Nephron progenitor cell (in vitro differentiated cells): ENCODE measurements at places on chromosomes 6 and 20.
A peak's percentile ranks its signal among the peaks of the same experiment; 100 is the strongest.

GRCh38 chr6:45880159-45880558, 135.5 kb downstream of the CLIC5 start:
- peak; percentile 10 for DNase-seq
- peak overlapping the region; percentile 95 for H3K27ac ChIP-seq
- no peak overlapping the region for H3K4me3 ChIP-seq
- H3K36me3 ChIP-seq: no peaks in the 10 kb centered on the region
- peaks cover 32% of the 10 kb centered on the region for H3K4me1 ChIP-seq
- H3K27me3 ChIP-seq: peaks cover 7% of the 10 kb centered on the region

- H3K27me3 ChIP-seq: peaks cover 6% of the 10 kb centered on the region
- no peaks in the 10 kb centered on the region for H3K36me3 ChIP-seq
- no peak for DNase-seq
- H3K4me1 ChIP-seq: peaks cover 41% of the 10 kb centered on the region
- no peak overlapping the region for H3K27ac ChIP-seq
Observed at GRCh38 chr20:24673678-24674570, 204.5 kb downstream of the SYNDIG1 start.

- DNase-seq: no peak
- H3K27ac ChIP-seq: no peak overlapping the region
- peaks cover 20% of the 10 kb centered on the region for H3K4me1 ChIP-seq
- H3K4me3 ChIP-seq: no peak overlapping the region
Observed at GRCh38 chr6:25155211-25155610, 124.0 kb upstream of the CARMIL1 start.

DNA sequence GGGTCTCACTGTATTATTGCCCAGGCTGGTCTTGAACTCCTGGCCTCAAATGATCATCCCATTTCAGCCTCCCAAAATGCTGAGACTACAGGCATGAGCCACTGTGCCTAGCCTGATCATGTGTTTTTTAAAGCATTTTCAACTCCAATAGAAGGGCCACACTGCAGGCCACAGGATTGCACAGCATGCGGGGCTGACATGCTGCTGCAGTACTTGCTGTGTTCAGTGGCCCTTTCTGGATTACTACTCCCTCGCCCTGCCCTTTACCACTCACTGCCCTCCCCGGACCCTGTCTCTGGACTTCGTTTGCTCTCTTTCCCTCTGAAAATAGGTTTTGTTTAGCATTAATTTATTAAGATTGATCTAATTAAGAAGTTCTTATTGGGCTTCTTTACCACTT, 37.3 kb downstream of the HECA start:
- H3K36me3 ChIP-seq: peaks cover 49% of the 10 kb centered on the region
- no peak overlapping the region for H3K4me3 ChIP-seq
- no peak for DNase-seq
- peak overlapping the region; percentile 9 for H3K27ac ChIP-seq
- H3K27me3 ChIP-seq: no peaks in the 10 kb centered on the region

- no peak for DNase-seq
- no peak overlapping the region for H3K4me3 ChIP-seq
- peaks cover 36% of the 10 kb centered on the region for H3K27me3 ChIP-seq
- H3K27ac ChIP-seq: no peak overlapping the region
- H3K4me1 ChIP-seq: no peaks in the 10 kb centered on the region
Observed at GRCh38 chr20:59567585-59568508, 36.5 kb upstream of the PHACTR3 start.

DNA sequence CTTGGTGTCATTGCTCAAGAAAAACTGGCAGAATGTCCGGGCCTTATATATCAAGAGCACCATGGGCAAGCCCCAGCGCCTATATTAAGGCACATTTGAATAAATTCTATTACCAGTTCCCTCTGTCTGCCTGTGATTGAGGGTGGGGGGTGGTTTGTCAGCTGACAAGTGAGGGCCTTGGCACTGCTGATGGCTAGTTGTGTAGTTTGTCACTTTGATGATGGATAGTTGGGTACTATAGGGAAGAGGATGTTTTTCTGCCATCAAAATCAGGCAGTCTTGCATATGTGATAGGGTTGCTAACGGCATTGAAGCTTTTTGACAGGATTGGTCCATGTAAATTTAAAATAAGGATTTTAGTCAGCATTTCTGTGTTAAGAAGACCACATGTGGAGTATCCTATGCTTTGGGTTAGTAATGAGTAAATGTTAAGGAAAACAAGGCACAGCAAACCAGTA, 2.5 kb downstream of the RPL10A start:
- peaks cover 44% of the 10 kb centered on the region for H3K4me1 ChIP-seq
- peaks cover 11% of the 10 kb centered on the region for H3K27me3 ChIP-seq
- peaks cover 52% of the 10 kb centered on the region for H3K36me3 ChIP-seq
- no peak for DNase-seq
- H3K4me3 ChIP-seq: peak overlapping the region; percentile 95

DNA sequence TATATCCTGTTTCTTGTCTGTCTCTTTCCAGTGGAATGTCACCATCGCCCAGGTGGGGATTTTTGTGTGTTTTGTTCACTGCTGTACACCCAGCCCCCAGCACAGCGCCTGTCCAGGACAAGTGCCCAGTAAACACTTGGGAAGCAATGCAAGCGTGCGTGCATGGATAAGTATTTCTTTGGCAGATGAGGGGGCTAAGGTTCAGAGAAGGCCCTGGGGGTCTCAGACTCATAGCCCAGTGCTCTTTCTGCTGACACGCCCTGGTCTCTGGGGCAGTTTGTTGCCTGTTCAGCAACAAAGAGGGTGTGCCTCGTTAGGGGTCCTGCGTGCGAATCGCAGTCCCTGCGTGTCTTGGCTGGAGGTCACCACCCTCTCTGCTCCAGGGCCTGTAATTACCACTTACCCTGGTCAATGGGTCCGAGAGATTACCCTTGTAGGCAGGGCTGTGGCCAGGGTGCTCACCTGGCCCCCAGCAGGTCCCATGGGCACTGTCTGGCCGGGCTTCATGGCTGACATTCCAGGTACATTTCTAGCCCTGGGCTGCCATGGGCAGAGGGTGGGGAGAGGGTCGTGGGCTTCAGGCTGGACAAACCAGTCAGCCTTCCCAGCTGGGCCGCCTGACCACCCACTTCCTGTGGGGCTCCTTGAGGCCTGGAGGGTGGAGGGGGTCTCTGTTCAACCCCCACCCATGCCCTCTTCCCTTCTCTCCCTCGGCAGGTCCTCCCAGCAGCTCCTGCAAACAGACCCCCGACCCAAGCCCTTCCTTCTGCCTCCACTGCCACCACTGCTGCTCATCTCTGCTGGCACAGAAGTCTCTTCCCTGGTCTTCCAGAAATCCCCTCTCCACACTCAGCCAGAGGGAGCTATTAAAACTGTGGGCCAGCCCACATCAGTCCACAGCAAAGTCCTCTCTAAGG, 87.1 kb downstream of the CEBPB start:
- no peak for DNase-seq
- no peaks in the 10 kb centered on the region for H3K36me3 ChIP-seq
- no peak overlapping the region for H3K4me3 ChIP-seq
- H3K27ac ChIP-seq: peak overlapping the region; percentile 1
- peaks cover 52% of the 10 kb centered on the region for H3K4me1 ChIP-seq

- no peak overlapping the region for H3K27ac ChIP-seq
- no peaks in the 10 kb centered on the region for H3K36me3 ChIP-seq
- no peak for DNase-seq
- H3K4me1 ChIP-seq: no peaks in the 10 kb centered on the region
Observed at GRCh38 chr20:6680441-6680840, 87.0 kb upstream of the BMP2 start.

- H3K27ac ChIP-seq: peak overlapping the region; percentile 66
- H3K4me3 ChIP-seq: no peak overlapping the region
- peaks cover 41% of the 10 kb centered on the region for H3K4me1 ChIP-seq
- H3K36me3 ChIP-seq: no peaks in the 10 kb centered on the region
Observed at GRCh38 chr20:33909331-33909921, 84.3 kb upstream of the RALY start.

DNA sequence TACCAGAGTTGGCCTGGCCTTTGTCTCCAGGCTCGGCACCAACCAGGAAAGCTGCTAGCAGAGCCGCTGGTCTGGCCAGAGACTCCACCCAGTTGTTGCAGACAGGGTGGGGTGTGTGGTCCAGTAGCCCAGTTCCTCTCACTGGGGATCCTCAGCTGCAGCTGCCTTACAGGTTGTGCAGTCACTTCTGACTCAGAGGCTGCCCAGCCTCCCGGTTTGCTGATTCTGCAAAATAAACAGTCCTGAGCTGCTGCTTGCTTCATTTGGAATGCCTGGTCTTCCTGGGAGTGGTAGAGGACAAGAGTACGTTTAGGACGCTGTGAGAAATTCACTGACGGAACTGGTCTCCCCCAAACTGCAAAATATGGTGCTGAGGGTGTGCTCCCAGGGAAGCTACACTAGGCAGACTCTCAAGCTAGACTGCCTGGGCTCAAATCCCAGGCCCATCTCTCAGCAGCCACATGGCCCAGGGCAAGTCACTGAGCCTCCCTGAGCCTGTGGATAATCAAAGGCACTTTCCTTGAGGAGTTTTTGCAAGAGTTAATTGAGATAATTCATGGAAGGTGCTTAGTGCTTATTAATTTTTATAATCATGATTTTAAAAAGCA, 246.1 kb downstream of the TFAP2C start:
- H3K27me3 ChIP-seq: peaks cover 16% of the 10 kb centered on the region
- H3K4me3 ChIP-seq: no peak overlapping the region
- no peak for DNase-seq
- H3K27ac ChIP-seq: no peak overlapping the region
- H3K36me3 ChIP-seq: no peaks in the 10 kb centered on the region

DNA sequence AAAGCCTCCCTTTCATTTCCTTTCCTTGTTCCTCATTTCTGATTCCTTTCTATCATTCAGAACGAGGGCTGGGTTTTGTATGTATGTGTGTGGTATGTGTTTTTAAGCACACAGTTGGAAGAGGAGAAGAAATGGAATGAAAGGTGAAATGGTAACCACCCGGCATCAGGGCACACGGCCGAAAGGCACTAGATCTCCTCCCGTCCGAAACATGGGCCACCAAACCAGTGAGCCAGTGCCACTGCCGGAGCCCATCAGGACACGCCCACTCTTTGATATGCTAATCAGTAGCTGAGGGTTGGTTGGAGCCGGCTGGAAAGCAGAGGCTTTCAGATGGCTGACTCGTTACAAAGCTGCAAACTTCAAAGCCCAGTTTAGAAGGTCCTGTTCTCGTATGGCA, 228.6 kb upstream of the JARID2 start:
- DNase-seq: peak; percentile 38
- no peaks in the 10 kb centered on the region for H3K27me3 ChIP-seq
- H3K36me3 ChIP-seq: no peaks in the 10 kb centered on the region
- no peak overlapping the region for H3K4me3 ChIP-seq

GRCh38 chr6:25038999-25039398, 103.2 kb upstream of the RIPOR2 start:
- H3K27ac ChIP-seq: no peak overlapping the region
- no peaks in the 10 kb centered on the region for H3K36me3 ChIP-seq
- H3K4me3 ChIP-seq: no peak overlapping the region
- H3K27me3 ChIP-seq: peaks cover 6% of the 10 kb centered on the region
- H3K4me1 ChIP-seq: peaks cover 33% of the 10 kb centered on the region
- DNase-seq: no peak

DNA sequence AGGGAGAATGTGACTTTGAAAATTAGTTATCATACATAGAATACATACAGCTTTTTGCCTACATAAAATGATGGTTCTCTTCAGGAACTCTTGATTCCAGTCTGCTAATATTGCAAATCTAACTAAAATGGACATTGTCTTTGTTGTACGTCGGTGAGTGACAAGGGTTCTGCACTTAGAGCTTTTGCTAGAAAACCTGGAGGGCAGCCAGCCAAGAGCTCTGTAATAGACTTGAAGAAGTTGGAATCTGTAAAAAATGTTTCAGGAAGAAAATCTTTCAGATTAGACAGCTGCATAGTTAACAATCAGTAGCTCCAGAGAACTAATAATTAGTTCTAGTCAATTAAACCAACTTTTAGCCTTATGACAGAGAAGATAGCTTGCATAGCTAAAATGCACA, 138.3 kb downstream of the FLRT3 start:
- DNase-seq: no peak
- peaks cover 12% of the 10 kb centered on the region for H3K4me1 ChIP-seq
- peaks cover 4% of the 10 kb centered on the region for H3K36me3 ChIP-seq
- H3K27me3 ChIP-seq: peaks cover 3% of the 10 kb centered on the region
- peak overlapping the region; percentile 36 for H3K27ac ChIP-seq

DNA sequence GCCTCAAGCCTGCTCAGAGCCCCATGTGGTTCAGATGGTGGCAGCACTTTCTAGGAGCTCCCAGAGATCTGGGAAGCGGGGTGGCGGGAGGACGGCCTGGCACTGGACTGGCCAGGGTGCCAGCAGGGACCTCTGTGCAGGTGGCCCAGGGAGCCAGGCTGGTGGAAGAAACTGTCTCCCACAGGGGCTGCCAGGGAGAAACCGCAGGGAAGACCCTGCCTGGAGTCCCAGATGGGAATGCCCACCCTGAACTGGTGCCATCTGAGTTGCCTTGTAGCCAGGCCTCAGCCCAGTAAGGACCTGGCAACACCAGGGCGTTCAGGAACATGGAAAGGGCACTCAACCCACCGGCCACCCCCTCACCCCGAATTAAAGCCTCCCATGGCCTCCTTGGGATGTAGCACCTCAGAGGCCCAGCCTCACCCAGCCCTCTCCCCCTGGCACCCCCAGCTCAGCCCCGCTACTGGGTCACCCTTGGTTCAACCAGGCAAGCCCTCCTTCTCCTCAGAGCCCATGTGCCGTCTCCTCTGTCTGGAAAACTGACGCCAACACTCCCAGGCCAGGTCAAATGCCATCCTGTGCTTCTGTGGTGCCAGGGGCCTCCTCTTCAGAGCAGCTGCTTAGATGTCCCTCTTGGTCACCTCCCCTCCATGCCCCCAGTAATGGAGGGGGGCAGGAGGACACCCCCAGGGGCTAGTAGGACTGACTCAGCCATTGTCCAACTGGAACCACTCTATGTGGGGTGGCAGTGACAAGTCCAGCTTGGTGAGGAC, 5.9 kb upstream of the C20orf144 start:
- no peak overlapping the region for H3K27ac ChIP-seq
- no peaks in the 10 kb centered on the region for H3K27me3 ChIP-seq

- peaks cover 6% of the 10 kb centered on the region for H3K36me3 ChIP-seq
- peaks cover 2% of the 10 kb centered on the region for H3K27me3 ChIP-seq
- H3K4me1 ChIP-seq: peaks cover 52% of the 10 kb centered on the region
- no peak overlapping the region for H3K4me3 ChIP-seq
- no peak overlapping the region for H3K27ac ChIP-seq
Observed at GRCh38 chr20:12925863-12926793, 82.6 kb upstream of the SPTLC3 start.

DNA sequence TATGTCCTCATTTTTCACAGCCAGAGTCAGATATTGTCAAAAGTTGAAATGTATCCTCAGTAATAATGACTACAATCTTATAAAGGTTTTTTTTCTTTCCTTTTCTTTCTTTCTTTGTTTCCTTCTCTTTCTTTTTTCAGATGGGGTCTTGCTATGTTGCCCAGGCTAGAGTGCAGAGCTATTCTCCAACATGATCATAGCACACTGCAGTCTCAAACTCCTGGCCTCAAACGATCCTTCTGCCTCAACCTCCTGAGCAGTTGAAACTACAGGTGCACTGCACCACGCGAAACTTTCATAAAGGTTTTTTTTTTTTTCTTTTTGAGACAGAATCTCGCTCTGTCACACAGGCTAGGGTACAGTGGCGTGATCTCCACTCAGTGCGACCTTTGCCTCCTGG, 31.1 kb upstream of the FOXA2 start:
- DNase-seq: no peak
- no peak overlapping the region for H3K4me3 ChIP-seq
- H3K4me1 ChIP-seq: peaks cover 9% of the 10 kb centered on the region
